Activated naive CD4-positive, alpha-beta T cell treated with anti-CD3 and anti-CD28 coated beads, Interleukin-2, amount 10 ng/mL, durations not matched to agents 7 days and 5 days (primary cell): ENCODE measurements at places on chromosomes 6 and 20.

GRCh38 chr6:157586088-157586414, 205.1 kb downstream of the ZDHHC14 start:
- H3K36me3 ChIP-seq: peaks cover 14% of the 10 kb centered on the region
- no peak for DNase-seq
- H3K27me3 ChIP-seq: peaks cover 7% of the 10 kb centered on the region
- H3K27ac ChIP-seq: no peak overlapping the region

GRCh38 chr20:13229538-13229937, 8.5 kb downstream of the ISM1 start:
- peak overlapping the region; percentile 13 for H3K4me3 ChIP-seq
- H3K36me3 ChIP-seq: peaks cover 10% of the 10 kb centered on the region
- H3K27me3 ChIP-seq: no peaks in the 10 kb centered on the region
- H3K27ac ChIP-seq: peak overlapping the region; percentile 95
- peaks cover 44% of the 10 kb centered on the region for H3K4me1 ChIP-seq
- no peak for DNase-seq

DNA sequence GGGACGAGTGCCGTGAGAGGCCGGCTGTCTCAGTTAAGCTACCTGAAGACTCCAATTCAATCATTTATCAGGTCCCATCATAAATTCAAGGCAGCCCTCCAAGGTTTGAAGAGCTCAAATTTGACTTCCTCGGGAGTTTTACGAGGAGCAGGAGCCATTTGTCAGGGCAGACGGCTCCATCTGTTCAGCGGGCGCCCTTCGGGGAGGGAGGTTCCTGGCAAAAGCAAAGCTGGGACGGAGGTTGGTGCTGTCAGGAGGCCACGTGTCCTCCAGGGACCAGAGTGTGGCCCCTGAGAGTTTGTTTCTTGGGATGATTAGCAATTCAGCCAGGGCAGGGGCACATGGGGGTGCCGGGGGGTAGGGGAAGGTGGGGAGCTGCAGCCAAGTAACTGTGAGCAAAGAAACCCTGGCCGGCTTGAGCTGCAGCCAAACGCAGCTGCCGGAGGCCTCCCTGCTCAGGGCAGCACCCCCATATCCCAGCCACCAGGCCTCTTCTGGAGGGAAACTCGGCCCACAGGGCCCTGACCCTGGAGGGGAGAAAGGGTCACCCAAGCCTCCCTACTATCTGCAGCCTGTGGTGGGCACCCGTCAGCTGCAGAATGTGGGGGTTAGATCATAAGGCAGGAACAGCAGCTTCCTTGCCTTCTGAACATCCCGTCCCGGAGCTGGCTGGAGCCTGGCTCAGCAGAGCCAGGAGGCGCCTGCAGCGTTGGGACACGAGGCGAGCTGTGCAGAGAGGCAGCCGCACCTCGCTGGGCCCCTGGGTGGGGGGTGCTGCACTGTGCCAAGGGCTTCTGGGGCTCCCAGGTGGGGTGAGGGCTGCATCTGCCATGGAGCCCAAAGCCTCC, 63.6 kb upstream of the GATA5 start:
- DNase-seq: no peak
- peaks cover 8% of the 10 kb centered on the region for H3K27me3 ChIP-seq
- H3K4me1 ChIP-seq: no peaks in the 10 kb centered on the region
- H3K27ac ChIP-seq: no peak overlapping the region
- no peaks in the 10 kb centered on the region for H3K36me3 ChIP-seq

- no peaks in the 10 kb centered on the region for H3K4me1 ChIP-seq
- no peak overlapping the region for H3K4me3 ChIP-seq
- H3K27me3 ChIP-seq: no peaks in the 10 kb centered on the region
- no peak for DNase-seq
- no peaks in the 10 kb centered on the region for H3K36me3 ChIP-seq
These were observed 18.6 kb downstream of the TOMM6 start for GRCh38 chr6:41805830-41806774.

DNA sequence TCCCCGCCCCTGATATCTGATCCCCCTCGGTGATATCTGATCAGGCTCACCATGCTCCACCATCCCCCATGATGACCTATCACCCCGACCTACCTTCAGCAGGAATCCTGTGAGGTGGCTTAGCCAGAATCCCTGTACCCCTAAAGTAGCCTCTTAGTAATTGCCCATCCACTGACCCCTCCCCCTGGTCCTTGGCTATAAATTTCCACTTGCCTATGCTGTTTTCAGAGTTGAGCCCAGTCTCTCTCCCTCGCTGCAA, 177.5 kb upstream of the GGTLC1 start:
- no peak for DNase-seq
- no peak overlapping the region for H3K4me3 ChIP-seq
- H3K27ac ChIP-seq: no peak overlapping the region
